ENCODE measurements at places on chromosomes 3 and 15.

- no peak for DNase-seq
Measured at GRCh38 chr15:83199288-83199687, 8.3 kb downstream of the HDGFL3 start.

GRCh38 chr15:37744521-37744920, 189.9 kb upstream of the TMCO5A start:
- DNase-seq, result no peak

- no peak for DNase-seq
Measured at GRCh38 chr15:69529961-69530633, 77.5 kb downstream of the RPLP1 start.

DNA sequence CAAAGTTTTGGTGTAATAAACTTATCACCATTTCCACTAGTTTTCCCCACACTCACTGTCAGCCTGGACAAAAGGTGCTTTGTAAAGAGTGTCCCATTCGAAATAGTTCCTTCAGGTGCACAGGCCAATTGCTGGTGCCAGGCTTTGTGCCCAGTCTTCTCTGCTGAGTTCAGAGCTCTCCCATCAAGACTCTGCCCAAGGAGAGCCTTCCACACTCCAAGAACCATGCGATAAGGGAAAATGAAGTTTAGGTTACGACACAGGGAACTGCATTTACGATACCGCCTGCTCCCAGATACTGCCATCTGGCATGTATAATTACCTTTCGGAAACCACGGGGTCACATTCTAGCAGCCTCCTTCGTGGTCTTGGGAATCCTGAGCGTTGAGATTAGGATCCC, 379.6 kb downstream of the MECOM start:
- DNase-seq, result no peak

- DNase-seq, result no peak
Measured at GRCh38 chr3:37666618-37667017, 195.1 kb upstream of the CTDSPL start.

DNA sequence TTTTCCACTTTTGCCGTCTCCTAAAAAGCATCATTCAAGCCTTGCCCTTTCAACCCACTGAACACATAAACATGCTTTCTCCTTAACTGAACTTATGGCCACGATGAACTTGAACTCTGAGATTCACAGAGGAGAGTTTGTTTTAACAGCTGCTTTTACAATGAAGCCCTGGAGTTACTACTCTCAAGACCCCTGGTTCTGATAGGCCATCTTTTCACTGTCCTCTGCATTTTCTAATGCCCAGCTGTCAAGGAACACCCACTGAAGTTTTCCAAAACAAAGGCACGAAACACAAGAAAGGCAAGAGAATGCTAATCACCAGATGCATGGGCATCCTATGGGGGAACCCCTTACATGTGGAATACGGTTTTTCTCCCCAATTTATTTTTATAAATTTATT, 100.8 kb downstream of the ADAMTS9 start:
- DNase-seq, result no peak

GRCh38 chr3:12427551-12427950, 56.7 kb upstream of the TSEN2 start:
- DNase-seq, result no peak

DNA sequence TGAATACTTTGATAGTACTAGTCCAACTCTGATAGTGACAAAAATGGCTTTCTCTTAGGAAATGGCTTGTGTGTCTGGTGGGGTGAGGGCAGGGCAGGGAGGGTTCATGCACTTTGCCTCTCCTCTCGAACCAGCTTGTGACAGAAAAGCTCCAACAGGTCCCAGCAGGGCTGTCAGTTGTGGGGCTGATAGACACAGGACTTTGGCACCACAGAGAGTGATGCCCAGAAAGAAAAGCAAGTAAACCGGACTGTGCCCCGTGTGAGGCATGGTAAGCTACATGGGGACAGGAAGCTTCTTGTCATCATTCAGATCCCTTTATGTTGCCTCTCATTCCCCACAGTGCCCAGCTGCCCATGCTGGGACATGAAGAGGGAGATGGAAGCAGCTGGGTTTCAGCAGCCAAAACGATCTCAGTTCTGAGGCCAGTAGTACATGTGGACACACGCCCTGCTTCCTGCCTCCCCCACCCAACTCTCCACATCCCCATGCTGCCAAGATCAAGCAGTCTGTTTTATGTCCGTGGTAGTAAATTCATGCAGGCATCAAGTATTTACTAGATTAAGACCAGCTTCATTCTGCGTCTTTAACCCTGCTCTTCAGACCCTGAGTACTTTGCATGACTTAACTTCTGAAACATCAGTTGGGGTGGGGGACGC, 29.7 kb upstream of the LIPC start:
- peak; percentile 8 for DNase-seq

DNA sequence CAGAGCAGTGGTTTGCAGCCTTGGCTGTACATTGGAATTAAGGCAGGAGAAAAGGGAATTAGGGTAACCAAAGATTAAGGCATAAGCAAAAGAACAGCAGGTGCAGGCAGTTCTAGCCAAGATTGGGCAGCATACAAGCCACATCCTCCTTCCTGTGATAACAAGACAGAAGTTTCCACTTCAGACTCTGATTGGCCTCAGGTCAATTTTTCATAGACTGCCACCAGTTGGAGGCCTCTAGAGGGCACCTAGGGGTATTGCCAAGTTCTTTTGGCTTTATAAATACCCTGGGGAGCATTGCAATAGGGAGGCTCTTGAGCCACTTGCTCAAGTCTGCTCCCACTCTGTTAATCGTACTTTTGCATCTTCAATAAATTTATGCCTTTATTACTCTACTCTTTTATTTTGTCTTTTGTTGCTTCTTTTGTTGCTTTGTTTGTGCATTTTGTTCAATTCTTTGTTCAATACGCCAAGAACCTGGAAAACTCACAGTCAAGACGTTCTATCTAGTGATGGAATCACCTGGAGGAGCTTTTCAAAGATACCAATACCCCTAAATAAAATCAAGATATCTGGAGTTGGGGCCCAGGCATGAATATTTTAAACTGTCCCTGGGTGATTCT, 32.2 kb upstream of the FMN1 start:
- peak; percentile 6 for DNase-seq

DNA sequence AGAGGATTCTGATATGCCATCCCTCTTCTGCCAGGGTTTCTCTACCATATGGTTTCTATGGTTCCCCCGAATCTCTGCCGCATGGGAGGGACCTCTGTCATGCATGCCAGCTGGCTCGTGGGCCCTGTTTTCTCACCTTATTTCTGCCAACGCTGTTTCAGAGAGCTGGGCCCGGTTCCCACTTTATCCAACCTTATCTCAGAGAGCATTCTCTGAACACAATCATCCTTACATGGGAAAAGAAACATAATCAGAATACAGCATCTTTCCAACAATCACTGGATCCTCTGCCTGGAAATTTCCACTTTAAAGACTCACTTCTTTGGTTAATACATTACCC, 234.5 kb upstream of the ZBTB20 start:
- no peak for DNase-seq

DNA sequence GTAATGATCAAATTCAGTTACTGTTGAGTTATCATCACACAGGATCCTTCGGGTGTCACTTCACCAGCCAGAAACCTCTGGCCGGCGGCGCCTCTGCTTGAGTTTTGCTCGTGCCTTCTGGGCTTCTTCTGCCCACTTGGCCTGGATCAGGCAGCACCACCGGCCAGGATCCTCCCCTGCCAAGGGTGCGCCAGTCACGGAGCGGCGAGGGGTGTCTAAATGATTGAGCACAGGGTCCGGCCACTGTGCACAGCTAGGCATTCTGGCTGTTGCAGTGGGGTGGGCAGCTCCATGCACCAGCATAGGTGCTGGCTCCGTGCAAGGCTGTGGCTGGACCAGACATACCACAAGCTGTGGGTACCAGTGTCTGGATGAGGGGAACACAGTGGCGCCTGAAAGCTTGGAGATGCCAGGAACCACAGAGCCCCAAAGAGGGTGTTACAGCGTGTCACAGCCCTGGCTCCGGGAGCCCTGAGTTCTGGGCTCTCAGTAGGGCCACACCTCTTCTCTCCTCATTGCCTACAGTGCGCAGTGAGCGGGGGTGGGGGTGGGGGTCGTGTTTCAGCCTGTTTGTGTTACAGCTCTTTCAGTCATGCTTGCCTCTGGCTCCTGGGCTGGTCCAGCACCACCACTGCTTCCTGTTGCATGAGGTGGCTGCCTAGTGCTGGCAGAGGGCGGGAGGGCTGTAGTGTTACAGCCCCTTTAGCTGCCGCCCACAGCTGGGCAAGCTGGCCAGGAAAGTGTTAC, 169.4 kb downstream of the FNDC3B start:
- no peak for DNase-seq

DNA sequence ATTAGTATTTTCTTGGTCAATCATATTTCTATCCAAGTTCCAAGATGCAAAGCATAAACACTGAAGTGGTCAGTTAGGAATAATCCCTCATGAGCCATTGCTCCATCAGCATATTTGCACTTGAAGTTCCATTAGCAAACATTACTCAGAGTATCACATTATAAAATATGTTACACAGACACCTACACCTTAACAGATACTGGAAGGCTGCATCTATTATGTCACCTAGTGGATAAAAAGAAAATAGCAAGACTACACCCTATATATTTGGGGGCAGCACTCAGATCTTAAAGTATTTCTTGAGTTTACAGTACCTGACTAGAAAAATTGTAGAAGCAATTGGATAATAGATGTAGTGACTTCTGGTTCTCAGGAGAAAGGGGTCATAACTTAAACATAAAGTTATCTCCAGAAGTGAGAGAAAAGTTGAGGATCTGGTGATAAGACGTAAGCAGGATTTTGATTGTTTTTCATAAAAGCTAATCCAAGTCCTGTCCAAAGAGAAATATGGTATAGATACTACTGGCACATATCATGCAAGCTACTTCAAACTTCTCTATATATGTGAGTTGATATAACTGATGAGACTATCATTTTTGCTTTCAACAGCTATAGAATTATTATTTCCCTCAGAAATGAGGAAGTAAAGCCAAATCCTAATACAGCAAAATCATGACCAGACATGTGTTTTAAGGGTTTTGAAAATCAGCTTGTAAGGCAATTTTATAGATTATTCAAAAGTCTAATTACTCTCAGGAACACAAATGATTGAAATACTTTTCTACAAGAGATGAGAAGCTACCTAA, 422.2 kb downstream of the GBE1 start:
- no peak for DNase-seq

DNA sequence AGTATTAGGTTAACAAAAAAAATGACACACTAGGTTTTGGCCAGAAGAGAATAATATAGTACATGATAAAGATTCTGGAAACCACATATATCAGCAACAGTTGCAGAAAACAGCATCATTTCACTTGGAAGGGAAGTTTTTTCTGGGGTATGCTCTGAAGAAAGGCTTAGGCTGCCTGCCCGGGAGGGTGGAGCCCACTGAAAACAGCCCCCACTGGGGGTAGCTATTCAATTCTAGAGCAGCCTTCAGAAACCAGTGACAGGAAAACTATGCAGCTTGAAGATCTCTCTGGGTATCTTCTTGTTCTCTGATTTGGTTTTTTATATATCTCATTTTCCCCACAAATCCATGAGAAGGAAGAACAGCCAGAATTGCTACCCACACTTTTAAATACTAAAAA, 43.2 kb downstream of the ZMAT3 start:
- DNase-seq, result no peak

DNA sequence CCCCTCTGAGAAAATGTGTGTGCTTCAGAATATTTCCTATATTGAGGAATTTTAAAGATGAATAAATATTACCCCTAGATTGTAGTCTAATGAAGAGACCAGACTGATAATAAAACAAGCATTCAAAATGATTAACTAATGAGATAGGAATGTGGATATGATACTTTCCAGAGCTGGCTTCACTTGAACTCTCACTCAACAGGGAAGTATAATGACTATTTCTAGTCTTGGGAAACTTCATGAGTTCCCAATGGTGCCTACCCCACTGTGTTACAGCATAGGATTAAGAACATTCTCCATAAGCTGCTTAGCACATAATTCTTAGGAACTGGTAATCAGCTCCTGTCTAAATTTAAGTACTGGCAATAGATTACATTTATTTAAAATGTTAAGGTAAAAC, 261.5 kb upstream of the ZNF385D start:
- DNase-seq, result no peak

- no peak for DNase-seq
Measured at GRCh38 chr3:196793246-196793645, 53.6 kb downstream of the PAK2 start.

- DNase-seq, result no peak
Measured at GRCh38 chr15:84883466-84883865, 996 bp upstream of the SLC28A1 start.

DNA sequence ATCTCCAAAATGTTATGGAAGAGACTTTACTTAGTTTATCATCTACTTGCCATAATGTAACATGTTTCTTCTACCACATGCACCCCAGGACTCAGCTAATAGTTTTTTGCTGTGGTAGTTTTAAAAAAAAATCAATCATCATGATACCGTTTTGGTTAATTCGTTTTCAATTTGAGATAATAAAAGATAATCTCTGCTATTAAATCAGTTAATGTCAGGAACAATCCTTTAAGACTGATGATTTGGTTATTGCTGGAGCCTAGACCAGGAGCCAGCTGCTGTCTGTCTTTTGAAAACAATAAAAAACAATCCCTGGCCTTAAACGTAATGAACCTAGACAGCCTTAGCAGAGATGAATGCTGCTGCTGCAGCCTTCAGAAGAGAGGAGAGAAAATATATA, 403.7 kb downstream of the OXSM start:
- no peak for DNase-seq

DNA sequence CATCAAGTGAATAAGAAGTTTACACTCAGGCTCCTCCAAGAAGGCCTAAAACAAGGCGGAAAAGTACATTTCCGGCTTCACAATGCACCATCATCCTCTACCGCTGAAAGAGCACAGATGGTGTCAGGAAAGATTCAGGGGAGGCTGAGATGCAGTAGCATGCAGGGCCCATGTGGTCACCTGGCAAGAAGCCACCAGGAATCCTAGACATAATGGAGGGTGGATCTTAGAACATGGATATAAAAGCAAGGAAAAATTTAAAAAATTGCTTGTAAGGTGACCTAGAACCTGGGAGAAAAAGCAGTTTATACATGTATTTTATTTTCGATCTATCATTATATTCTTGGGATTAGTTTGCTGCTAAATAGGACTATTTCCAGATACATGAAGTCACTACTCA, 21.9 kb upstream of the OTOL1 start:
- no peak for DNase-seq

GRCh38 chr15:72342385-72342784, 22.4 kb upstream of the CELF6 start:
- DNase-seq, result no peak

DNA sequence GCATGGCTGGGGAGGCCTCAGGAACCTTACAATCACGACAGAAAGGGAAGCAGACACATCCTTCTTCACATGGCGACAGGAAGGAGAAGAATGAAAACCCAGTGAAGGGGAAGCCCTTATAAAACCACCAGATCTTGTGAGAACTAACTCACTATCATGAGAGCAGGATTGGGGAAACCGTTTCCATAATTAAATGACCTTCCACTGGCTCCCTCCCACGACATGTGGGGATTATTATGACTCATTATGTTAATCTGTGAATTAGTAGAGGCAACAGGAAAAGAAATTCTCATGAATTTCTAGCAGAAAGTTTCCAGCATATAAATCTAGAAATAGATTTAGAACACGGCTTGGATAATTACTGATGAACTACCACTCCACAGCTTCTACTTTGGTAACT, 937.3 kb downstream of the ROBO1 start:
- DNase-seq, result no peak

GRCh38 chr3:147529551-147529950, 120.4 kb downstream of the ZIC1 start:
- no peak for DNase-seq

GRCh38 chr3:101077361-101078011, 84.3 kb upstream of the ABI3BP start:
- no peak for DNase-seq

GRCh38 chr3:38224357-38224756, 41.3 kb upstream of the SLC22A13 start:
- DNase-seq, result no peak

GRCh38 chr3:159785273-159785708, 203.3 kb upstream of the IL12A start:
- peak; percentile 48 for DNase-seq

Data from NCI-H510A (cell line).